ENCODE measurements at places on chromosomes 12 and 14. TPM values are rescaled to one million over a fixed set of nuclear protein-coding genes. Genes with fewer than 3 reads are reported as not detected.

GRCh38 chr12:52312086-52312485 is 9.1 kb downstream of the KRT83 start:
- DNase-seq, result no peak

DNA sequence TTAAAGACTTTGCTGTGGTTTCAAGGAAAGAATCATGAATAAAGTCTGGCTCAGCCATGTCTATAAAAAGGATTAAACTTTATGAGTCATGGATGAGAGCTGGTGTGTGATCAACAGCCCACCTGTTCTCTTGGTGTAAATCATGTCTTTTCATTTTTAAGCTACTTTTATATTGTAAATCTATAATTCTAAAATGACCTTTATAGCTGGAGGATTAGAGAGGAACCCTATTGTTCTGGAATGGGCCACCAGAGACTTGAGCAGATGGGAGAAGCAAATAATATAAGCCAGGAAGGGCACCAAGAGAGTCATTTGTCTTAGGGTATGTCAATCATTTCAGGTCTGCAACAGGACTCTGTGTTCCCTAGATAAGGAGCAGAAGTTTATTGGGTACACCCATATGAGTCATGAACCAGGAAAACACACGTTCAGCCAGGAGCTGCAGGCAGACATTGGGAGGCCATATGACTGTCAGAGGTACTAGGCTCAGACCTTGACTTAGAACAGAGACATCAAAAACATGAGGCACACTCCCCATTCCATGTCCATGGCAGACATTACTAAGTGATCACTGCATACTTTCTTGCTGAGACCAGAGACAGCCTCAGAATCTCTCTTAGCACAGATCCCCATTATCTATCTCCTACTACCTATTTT is 49.3 kb downstream of the NDUFA12 start:
- DNase-seq, result no peak

GRCh38 chr12:112900298-112901145 is 6.2 kb upstream of the OAS1 start:
- no peak for DNase-seq

GRCh38 chr12:66739940-66740651 is 61.2 kb upstream of the GRIP1 start:
- no peak for DNase-seq

DNA sequence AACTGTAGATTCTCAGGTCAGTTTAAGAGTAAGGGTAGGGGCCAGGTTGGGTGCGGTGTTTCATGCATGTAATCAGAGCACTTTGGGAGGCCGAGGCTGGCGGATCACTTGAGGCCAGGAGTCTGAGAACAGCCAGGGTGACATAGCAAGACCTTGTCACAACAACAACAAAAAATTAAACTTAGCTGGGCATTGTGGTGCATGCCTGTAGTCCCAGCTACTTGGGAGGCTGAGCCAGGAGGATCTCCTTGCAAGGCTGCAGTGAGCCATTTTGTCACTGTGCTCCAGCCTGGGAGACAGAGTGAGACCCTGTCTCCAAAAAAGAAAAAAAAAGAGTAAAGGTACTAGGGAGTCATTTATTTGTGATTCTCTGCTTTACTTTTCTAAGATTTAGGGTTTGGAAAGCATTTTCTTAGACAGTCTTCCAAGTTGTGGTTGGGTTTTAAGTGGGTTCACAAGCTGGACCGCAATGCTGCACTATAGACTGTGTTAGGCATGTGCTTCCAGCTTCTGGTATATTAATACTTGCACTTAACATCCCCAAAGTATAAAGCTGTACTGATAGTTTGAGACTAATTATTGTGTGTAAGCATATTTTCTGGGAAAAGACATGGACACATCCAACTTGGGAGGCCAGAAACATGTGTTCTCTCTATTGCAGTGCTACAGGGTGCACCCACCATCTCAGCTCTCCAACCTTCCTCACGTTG is 49.1 kb upstream of the HECTD1 start:
- DNase-seq, result no peak

DNA sequence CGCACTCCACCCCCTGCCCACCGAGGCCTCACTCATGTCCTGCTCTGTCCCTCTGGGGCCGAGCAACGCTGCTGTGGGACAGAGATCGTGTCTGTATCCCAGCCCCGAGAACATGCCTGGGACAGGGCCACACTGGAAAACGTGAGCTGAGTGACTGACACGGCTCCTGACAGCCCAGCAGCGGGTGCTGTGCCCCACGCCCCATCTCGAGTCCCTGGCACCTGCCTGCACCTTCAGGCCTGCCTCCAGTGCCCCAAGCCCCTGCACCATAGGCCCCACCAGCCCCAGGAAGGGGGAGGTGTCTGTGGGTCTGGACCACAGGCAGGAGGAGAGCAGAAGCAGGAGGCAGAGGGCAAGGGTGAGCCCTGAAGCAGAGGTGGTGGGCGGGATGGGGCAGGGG is 34.6 kb upstream of the UBC start:
- no peak for DNase-seq

DNA sequence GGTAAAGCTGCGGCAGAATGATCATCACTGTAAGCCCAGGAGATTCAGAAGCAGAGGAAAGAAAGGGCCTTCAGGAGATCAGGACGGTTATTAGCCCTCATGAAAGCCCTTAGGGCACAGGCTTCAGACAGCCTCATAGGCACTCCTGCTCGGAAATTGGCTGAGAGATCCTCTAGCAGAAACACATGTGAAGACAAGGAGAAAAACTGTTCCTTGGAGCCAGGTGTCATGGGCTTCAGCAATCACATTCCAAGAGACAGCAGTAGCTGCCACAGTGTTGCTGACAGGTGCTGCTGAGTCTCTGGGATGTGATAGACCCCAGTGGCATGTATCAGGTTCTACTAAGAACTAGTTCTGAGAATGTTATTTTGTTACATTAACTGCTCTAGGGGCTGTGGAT is 88.8 kb upstream of the DYRK2 start:
- no peak for DNase-seq

MYF5 gene
- total RNA-seq, result not detected

DNA sequence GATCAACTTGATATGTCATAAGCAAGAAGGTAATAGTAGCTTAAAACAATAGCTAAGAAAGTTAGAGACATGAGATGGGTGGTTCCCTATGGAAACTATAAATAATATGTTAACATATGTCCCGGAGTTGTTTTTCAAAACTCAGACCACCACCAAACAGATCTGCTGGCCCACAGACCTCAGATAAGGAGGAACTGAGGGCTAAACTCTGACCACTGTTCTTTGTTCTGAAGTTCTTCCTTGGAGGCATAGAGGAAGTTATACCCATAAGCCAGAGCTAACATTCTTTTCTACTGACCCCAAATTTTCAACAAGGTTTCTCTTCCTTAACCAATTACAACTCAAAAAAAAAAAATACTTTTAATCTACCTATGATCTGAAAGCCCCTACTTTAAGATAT is 156.1 kb upstream of the FSCB start:
- no peak for DNase-seq

DNA sequence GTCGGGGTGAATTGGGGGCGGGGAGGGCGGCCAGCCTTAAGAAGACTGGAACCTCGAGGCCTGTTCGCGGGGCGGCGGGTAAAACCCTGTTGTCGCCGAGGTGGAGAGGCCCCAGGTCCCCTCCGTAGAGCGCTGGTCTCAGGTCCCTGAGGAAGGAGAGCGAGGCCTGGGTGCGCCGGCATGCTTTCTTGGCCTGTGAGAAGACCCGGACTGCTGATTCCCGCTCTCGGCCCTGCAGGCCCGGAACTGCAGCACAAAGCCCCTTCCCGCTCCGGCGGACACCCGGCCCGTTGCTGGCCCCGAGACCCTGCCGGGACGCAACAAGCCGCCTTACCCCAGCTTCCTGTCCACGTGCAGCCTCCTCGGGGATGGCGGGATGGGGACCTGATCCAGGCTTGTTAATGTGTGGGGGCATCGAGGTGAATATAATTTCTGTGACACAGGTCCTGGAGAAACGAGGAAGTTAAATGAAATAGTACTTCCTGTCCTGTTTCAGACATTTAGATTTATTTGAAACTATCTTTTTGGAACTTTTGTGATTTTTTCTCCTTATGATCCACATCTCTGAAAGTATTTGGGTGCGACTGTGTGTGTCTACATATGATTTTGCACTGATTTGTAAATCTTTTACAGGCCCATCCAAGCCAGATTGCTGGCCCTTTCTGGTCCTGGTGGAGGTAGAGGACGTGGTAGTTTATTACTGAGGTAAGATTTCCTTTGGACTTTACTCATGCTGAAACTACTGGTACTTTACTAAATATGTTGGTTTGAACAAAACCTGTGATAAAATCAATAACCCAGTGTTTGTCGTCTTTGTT is 600 bp downstream of the PNN start:
- DNase-seq, result no peak

DNA sequence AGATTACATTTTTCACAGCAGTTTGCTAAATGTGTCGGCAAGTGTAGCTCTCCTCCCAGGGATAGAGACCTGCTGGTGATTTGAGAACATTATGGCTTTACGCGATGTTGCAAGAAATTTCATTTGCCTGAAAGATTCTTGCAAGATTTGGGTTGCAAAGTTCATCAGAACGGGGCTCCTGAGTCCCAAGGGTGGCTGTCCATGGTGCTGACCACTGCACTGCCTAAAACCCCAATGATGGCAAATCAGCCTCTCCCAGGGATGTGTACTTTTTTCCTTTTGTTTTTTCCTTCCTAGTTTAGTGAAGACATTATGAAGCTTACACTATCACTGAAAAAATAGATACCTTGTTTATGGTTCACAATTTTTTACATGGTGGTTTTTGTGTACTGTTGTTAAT is 85.4 kb downstream of the WSCD2 start:
- DNase-seq, result no peak
